ENCODE measurements at places on chromosomes 3 and 15. TPM values are rescaled to one million over a fixed set of nuclear protein-coding genes. Genes with fewer than 3 reads are reported as not detected.

- DNase-seq, result peak; percentile 36
Measured at GRCh38 chr3:41674449-41674848, 287.5 kb downstream of the ULK4 start.

GRCh38 chr3:185631508-185632206 is 45.6 kb downstream of the SENP2 start:
- DNase-seq, result no peak

DNA sequence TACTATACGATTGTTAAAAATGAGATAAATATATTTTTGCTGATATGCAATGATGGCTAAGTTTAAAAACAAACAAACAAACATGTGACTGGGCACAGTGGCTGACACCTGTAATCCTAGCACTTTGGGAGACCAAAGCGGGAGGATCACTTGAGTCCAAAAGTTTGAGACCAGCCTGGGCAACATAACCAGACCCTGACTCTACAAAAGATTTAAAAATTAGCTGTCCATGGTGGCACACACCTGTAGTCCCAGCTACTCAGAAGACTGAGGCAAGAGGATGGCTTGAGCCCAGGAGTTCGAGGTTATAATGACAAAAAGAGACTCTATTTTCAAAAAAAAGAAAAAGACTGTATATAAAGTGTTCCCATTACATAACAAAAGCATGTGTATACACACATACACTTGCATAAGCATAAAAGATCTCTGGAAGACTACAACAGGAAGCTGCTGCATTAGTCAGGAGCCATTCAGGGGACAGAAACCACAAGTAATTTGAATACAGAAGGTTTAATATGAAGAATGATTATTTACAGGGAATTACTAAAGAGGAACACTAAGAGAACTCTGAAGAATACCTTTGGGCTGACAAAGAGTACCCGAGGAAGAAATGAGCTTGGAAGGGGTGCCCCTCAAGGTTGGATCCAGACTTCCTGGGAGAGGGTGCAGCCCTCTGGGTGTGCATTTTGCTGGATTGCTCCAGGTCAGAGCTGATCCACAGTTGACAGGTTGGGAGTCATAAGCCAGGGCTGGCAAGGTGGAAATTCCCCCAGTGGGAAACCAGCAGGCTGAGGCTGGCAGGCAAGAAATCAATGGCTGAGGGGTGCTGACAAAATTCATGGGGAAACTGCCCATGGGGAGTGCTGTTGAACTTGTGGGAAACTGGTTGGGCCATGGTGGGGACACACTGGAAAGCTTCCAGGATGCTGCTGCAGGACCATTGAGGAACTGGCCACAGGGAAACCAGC is 9.3 kb upstream of the TM4SF18 start:
- no peak for DNase-seq

DNA sequence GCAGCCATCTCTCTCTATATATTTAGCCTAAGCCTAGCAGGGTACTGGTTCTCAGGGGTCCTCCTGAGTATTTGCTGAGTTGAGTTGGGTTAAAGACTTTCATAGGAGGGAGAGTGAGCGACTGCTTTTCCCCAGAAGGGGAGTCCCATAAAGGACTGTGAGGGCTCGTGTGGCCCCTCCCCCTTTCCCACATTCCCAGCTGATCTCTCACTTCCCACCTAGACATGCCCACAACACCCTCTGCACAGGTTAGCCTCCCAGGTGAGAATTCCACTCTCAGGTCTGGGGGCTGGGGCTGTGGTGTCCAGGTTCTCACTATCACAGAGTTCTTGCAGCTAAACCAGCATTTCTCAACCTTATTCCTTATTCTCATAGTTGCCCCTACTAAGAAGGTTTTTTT is 15.8 kb downstream of the EPHB1 start:
- DNase-seq, result no peak

DNA sequence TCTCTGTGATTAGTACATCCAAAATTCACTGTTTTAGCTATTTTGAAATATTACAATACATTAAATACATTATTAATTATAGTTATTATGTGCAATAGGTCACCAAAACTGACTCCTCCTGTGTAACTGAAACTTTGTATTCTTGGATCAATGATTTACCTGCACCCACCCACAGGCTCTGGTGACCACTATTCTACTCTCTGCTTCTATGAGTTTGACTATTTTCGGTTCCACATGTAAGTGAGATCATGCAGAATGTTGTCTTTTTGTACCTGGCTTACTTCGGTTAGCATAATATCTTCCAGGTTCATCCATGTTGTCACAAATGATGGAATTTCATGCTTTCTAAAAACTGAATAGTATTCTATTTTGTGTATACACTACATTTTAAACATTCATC is 43.8 kb downstream of the SLC2A2 start:
- no peak for DNase-seq

Gene GOLGA8G
- total RNA-seq, result not detected

- DNase-seq, result no peak
Measured at GRCh38 chr15:69661446-69661845, 208.8 kb downstream of the RPLP1 start.

GRCh38 chr3:76300746-76301145 is 515.4 kb upstream of the ZNF717 start:
- no peak for DNase-seq

GRCh38 chr15:51600114-51600513 is 22.5 kb downstream of the DMXL2 start:
- no peak for DNase-seq

GRCh38 chr15:39565851-39566250 is 15.0 kb upstream of the THBS1 start:
- no peak for DNase-seq

GRCh38 chr3:30578986-30579579 is 27.3 kb upstream of the TGFBR2 start:
- DNase-seq, result no peak

Gene STARD5
- total RNA-seq, result 0.89 TPM
